ENCODE measurements at places on chromosomes 12 and 14.

- DNase-seq, result no peak
These were observed 5.1 kb upstream of the DLK1 start for GRCh38 chr14:100721568-100721967.

GRCh38 chr12:124509676-124510300 lies 57.6 kb downstream of the NCOR2 start:
- no peak for DNase-seq

DNA sequence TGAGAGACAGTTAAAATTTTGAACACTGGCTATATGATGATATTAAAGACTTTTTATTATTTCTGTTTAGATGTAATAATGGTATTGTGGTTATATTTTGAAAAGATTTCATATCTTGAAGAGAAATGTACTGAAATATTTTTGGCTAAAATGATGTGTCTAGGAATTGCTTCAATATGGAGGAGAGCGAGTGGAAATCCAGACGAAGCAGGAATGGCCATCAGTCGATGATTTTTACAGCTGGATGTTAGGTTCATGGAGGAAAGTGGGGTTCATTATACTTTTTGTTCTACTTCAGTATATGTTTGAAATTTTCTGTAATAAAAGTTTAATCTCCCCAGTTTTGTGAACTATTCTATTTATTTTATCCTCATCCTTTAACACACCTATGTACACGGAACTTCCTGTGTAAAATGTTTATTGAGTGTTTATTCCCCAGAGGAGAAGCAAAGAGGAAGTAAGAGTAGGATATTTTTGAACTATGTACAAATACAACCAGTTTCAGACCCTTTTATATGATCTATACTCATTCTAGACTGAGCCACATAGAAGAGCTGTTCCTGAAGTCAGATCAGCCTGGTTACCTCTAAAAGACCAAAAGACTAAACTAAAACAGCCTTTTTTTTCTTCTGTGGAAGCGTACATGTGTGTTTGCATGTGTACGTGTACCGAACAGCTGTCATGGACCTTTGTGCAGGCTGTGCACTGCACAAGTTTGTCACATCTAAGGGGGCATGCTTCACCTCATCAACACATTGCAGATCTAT lies 211.0 kb upstream of the NUDT4 start:
- no peak for DNase-seq

DNA sequence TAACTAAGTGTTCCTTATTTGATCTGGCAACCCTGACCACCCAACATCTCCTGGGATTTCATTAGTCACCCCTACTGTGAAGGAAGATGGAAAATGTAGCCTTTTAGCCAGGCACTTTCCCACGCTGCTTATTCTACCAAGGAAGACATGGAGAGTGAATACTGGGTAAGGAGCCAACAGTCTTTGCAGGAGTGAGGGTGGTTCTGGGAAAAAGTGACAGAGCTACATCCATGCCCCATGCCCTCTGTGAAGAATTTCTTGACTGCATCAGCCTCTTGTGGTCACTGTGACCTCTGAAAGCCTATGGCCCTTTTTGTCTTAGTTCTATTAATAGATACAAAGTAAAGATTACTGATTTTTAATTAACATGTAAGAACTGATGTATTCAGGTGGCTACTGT lies 196.0 kb upstream of the EEA1 start:
- no peak for DNase-seq

GRCh38 chr14:89142366-89142765 lies 274.7 kb downstream of the FOXN3 start:
- DNase-seq, result no peak

- DNase-seq, result no peak
These were observed 172.8 kb downstream of the BCL11B start for GRCh38 chr14:99099051-99099787.

GRCh38 chr12:41940571-41940970 lies 204.1 kb downstream of the GXYLT1 start:
- DNase-seq, result no peak

DNA sequence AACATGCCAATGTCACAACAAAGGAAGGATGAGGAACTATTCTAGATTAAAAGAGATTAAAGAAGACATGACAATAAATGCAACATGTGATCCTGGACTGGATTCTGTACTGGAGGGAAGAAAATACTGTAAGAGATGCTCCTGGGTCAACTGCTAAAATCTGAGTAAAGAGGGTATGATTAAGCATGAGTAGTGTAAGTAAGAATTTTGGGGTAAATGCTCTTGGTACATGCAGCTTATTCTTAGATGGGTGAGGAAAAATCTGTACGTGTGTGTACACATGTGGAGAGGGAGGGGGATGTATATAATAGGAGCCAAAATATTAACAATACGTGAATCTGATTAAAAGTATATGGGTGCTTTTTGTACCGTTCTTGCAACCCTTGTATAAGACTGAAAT lies 66.0 kb downstream of the CDC42BPB start:
- no peak for DNase-seq

DNA sequence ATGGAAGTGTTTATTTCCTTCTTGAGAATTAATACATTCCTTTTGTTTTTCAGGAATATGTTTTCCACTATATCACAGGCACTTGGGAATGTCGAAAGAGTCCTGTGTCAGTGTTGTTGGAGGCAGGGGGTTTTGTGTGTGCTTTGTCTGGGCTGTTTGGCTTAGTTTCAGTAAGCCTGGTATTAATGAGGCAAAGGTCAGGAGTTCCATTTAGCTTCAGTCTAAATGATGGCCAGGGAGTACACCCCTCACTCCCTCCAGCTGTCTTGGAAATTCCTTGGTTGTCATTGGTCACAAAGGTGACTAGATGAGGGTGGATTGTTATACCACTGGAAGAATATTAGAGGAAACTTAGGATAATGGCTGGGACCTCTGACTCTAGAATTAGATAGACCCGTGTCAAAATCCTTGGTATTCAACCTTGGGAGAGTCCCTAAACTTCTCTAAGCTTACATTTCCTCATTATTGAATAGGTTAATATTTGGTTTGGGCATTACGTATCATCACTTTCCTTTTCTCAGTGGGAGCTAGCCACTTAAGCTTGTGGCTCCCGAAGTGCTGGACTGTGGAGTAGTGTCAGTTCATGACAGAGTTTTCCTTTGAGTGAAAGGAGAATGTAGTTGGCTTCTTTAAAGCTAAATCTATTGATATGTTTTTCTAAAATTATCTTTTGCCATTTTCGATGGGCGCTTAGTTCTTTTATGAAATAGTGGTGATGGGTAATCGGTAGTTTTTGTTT lies 5.2 kb downstream of the FRS2 start:
- DNase-seq, result no peak

DNA sequence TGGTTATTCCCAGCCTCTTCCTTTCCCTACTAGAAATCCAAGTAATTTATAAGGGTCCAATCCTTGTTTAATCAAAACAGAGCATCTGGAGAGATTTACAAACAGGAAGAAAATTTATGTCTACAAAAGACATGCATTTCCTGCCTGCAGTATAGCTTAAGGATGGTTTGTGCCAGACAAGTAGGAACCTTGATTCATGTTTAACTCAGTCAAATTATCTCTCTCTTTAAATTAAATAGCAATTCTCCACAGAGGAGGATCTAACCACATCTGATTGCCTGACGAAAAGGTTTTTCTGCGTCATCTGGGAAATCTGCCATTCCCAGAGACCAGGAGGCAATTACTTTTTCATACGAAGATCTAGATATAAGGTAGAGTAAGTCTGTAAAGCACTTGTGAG lies 105.2 kb downstream of the ZFC3H1 start:
- DNase-seq, result no peak

DNA sequence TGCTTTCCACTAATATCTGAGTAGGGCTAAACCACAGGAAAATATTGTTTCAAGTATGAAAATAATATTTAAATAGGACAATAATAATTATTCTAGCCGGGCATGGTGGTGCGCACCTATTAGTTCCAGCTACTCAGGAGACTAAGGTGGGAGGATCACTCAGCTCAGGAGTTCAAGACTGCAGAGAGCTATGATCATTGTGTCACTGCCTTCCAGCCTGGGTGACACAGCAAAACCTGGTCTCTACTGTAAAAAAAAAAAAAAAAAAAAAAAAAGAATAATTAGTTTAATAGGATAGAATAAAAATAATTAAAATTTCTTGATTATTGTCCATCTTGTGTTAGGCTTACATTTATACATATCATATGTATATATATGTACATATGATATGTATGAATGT lies 38.5 kb upstream of the BAZ1A start:
- DNase-seq, result no peak

DNA sequence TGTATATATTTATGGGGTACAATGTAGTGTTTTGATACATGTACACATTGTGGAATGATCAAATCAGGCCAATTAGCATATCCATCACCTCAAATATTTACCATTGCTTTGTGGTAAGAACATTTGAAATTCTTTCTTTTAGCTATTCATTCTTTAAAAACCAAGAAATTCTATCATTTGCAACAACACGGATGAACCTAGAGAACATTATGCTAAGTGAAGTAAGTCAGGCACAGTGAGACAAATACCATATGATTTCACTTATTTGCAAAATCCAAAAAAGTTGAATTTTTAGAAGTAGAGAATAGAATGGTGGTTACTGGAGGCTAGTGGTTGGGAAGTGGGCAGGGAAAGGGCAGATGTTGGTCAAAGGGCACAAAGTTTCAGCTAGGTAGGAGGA lies 129.3 kb upstream of the PTPRQ start:
- no peak for DNase-seq

GRCh38 chr12:101902641-101903040 lies 25.3 kb downstream of the DRAM1 start:
- no peak for DNase-seq

GRCh38 chr12:77204083-77204482 lies 138.7 kb upstream of the E2F7 start:
- DNase-seq, result no peak

DNA sequence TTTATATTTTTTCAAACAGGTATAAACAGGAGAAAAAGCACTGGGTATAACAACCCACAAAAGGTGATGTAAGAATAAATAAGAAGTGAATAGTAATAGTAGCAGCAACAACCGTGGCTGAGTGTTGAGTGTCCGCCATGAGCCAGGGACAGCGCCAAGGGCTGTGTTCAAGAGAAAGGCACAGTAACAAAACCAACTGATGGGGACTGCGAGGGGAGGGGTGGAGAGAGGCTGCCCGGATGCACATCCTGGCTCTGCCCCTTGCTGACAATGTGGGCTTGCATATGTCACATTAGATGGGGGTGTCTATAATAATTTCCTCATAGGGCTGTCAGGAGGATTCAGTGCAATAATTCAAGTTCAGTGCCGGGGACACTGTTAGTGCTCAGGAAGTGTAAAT lies 912.4 kb downstream of the VRK1 start:
- DNase-seq, result no peak

DNA sequence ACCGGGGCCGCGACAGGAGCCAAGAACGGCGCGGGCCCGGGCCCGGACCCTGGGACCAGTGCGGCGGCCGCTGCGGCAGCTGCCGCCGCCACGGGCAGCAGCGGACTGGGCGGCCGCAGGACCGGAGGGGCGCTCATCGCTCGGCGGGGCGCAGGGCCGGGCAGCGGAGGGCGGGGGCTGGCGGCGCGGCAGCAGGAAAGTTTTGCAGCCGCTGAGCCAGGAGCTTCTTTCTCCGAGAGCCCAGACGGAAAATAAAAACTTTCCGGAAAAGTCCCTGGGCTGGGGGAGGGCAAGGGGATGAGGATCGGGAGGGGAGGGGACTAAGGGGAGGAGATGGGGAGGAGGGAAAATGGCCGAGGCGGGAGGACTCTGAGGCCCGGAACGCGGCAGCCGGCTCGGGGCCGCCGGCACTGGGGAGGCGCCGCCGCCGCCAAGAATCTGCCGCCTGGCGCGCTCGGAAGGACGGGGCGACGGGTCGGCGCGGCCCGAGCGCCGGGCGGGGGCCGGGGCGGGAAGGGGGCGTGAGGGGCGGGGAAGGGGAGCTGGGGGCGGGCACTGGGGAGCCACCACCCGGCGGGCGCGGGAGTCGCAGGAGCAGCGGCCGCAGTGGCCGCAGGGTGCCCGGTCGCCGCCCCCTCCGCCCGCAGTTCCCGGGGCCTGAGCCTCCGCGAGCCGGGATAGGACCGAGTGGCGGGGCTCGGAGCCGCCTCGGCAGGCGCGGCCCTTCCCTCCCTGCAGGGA lies at the start of gene PRKD1:
PRKD1 (minus strand) TSS at position 472 of the 741 bp plus-strand sequence.
- DNase-seq, result peak; percentile 83

GRCh38 chr14:70186900-70187451 lies 1.8 kb downstream of the SLC8A3 start:
- DNase-seq, result peak; percentile 66

GRCh38 chr12:102480406-102480805 lies at the start of gene IGF1:
TSS of gene IGF1 (minus strand) at chr12:102480563. CDS start at chr12:102480381, 182 bp downstream.
- no peak for DNase-seq

DNA sequence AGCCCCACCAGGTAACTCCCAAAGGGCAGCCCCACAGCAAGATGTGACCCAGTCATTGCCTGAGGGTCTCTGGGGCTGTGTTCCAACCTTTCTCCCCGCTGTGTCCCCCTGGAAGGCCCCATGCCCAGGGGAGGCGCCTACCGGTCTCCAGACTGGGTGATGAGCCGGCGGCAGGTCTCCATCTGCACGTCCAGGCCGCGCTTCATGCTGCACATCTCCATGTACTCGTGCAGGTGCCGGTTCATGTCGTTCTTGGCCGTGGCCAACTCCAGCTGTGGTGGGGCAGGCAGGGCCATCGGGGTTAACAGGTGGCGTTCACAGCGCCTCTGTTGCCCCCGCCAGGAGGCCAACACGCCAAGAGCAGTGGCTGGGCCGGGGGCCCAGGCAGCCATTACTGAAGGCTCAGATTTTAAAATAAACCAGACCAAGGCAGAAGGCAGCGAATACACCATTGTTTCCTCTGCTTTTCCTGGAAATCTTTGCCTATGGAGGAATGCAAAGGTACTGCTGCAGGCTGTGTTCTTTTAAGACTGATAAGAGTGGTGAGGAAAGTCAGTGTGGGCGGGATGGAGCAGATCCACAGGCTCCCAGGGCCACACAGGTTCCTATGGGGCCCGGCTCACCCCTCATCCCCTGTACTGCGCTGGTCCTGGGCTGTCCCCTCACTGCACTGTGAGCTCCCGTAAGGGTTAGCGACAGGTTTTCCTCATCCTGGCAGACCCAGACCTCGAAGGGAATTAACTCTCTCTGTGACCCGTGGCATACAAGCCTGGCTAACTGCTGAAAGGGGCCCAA lies 7.3 kb downstream of the GAPDH start:
- no peak for DNase-seq

- DNase-seq, result no peak
These were observed 62.8 kb downstream of the BEGAIN start for GRCh38 chr14:100524233-100524932.

- no peak for DNase-seq
These were observed 27.2 kb downstream of the SPX start for GRCh38 chr12:21553329-21553675.

- DNase-seq, result no peak
These were observed 2.2 kb downstream of the GPR132 start for GRCh38 chr14:105063056-105063455.

All from right forelimb (tissue), 1 donor.